Stromal cell of bone marrow (primary cell): ENCODE measurements at places on chromosomes 6 and 20.

GRCh38 chr6:22819209-22819608, 249.8 kb downstream of the HDGFL1 start:
- no peak for DNase-seq

DNA sequence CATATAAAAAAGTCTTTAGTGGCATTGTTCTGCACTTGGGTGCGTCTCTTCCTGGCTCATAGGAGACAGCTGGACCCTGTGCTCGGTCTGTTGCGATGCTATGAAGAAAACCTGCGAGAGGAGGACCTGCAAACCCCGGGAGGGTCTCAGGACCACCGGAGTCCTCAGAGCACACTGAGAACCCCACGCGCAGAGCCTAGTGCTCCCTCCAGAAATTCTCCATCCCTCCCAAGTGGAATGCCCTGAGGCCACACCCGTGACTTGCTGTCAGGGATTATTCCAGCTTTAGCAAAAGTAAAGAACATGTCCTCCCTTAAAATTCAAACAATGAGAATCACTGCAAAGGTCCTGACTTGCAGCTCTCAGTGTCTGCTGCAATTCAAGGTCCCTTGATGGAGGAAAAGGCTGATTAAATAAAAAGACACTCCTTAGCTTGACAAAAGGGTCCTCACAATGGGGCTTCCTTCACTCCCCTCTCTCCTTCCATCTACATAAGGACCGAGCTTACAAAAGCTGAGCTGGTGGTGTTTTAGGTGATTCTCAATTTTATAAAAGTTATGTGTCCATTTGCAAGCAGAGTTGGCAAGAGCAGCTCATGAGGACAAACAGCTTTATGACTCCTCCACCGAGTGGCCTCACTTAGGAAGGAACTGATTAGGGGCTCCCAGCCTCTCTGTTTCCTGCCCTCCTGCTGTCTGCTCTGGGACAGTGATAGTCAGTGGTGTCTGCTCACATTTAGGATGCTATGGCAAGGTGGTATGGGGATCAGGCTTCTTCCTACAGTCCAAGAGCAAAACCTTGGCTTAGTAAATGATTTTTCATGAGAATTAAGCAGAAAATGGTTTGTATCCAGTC, 97.0 kb downstream of the RAMACL start:
- no peak for DNase-seq

DNA sequence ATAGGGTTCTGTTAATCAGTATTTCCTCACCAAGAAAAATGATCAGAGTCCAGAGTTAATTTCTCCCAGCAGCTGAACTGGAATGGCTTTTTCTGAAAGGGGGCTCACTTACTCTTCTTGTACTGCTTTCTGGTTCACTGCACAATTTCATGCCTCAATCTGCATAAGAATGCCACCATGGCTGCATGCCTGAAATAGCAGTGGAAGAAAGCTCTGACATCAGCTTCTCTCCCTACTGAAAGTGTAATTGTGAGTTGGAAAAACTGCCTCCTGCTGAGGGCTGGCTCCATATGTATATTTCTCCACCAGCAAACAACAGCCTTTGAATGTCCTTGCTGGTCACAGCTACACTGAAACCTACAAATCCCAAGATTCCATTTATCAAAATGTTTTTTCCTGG, 1027.2 kb upstream of the GJE1 start:
- peak; percentile 24 for DNase-seq

DNA sequence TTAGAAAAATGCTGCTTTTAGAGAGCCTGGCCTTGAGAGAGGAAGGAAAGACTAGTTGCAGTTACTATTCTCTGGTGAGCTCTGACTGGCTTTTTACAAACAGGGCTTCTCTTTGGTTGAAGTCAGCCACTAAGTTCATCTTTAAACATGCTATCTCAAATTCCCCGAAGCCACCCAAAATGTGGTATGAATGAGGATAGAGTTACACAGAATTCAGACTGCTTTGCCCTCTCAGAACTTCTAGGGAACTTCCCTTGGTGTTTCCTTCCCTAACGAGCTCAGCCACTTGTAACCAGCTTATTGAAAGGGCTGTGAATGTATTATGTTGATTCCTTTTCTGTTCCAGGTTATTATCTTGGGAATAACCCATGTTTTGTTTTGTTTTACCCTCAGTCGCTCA, 73.5 kb downstream of the EFHC1 start:
- DNase-seq = no peak

DNA sequence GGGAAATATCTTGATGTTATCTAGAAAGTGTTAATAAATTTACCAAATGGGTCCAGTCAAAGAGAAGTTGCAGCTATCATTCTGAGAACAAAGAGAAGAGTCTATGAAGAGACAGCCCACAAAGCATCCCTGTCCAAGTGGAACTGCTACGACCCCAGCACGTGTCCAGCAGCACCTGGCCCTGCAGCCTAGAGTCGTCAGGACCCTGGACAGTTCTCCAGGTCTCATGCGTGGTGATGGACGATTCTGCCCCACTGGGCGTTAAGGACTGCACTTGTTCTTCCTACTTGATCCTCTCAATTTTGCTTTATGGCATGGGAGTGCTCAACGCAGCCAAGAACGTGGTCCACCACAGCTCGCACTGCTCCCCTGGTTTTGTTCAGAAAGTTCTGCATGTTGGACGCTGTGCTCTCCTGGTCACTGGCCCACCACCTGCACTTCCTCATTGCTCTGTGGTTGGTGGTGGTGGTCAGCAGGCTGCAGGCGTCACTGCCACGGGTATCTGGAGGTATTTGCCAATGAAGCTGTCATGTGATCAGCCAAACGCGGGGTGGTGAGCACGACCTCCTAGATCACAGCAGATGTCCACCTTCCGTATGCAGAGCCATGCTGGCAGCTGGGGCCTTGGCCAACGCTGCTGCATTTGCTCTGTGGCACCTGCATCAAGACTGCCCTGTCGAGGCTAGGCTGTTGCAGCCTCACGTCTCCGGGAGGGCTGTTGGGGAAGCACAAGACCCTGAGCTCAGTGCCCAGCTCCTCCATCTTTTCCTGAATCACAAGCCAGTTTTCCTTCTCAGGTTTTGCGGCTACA, 356.4 kb downstream of the CDH4 start:
- no peak for DNase-seq

DNA sequence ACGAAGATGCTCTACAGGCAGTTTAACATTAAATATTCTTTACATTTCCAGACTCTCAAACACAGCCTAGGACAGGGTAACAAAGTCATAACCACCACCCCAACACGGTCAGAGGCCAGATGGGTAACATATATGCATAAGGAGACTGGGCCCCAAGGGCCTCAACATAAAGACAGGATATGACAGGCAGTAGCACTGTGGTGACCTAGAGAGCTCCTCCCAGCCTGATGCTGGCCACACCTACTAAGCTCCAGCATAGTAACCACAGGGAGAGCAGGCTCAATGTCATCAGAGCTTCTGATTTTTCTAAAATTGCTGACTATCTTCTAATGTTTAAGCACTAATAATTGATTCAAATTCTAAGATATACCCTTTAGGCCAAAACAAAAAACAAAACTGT, 21.7 kb downstream of the SMLR1 start:
- no peak for DNase-seq
